Activated T-cell treated with anti-CD3 and anti-CD28 coated beads, Interleukin-2, amount 50 U/mL, for 4 hours (primary cell): ENCODE measurements at places on chromosomes 7 and 10. TPM values are rescaled to one million over a fixed set of nuclear protein-coding genes. Genes with fewer than 3 reads are reported as not detected.

GRCh38 chr10:122165484-122166276 lies 105.4 kb upstream of the BTBD16 start:
- DNase-seq: no peak

GRCh38 chr10:97479939-97480338 lies 18.3 kb downstream of the MMS19 start:
- no peak for DNase-seq

GRCh38 chr7:72080865-72081510 lies 331.1 kb downstream of the CALN1 start:
- DNase-seq: no peak

DNA sequence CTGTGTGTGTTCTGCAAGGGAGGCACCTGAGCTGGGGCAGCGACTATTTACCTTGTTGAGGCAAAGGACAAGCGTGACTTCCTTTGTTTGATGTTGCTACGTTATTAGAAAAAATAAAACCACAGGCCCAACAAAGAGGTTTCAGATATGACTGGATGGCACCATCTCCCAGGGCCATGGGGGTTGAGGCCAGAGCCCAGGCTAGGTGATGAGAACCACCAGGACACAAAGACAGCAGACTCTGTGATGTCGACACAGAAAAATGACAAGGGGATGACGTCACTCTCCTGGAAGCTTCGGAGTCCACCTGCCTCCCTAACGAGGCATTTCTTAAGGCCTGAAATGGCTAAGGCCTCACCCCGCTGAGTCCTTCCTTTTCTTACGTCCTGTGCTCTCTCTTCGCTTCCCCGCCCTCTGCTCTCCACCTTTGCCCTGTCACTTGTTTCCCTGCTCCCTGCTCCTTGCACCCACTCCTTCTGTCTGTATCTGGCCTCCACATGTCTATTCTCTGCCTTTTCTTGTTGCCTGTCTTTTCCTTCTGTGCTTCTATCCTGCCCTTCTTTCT lies 83.0 kb upstream of the ADRB1 start:
- no peak for DNase-seq

Gene OR2A42
- not detected for total RNA-seq

- no peak for DNase-seq
Observed at GRCh38 chr7:140981951-140982350, 32.8 kb downstream of the MRPS33 start.

DNA sequence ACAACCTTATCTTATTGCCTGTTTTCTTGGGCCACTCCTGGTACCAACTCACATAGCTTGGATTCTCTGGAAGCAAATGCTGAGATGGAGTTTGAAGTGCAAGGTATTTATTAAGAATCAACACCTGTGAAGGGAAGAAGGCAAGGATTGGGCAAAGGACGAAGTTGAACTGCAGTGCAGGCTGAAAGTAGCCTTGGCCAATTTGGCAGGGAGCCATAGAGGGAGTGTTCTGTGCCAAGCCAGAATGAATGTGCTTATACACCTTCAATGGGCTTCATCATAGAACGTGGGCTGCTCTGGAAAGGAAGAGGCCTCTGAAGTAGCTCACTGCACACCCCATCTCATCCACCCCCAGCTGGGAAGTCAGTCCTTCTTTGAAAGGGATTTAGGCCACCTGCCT lies 79.8 kb upstream of the IFRD1 start:
- DNase-seq: no peak

DNA sequence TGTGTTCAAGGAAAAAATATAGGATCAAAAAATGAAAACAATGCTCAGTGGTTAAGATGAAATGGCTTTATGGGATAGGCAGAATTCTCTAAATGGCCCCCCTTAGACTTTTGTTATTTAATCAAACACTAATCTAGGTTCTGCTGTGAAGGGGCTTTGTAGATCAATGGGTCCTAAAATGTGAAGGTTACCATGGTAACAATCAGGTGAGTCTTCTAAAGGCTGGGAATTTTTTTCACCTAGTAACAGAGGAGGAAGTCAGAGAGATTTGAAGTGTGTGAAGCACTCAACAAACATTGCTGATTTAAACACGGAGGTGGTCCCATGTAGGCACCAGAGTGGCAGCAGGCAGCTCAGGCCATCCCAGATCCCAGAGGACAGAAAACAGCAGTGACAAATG lies 11.1 kb downstream of the OR2A14 start:
- no peak for DNase-seq

- no peak for DNase-seq
Observed at GRCh38 chr7:155745737-155746136, 66.5 kb downstream of the SHH start.

Gene PNLIP
- total RNA-seq: 0.87 TPM

Gene ZNF467
- 0.16 TPM for total RNA-seq

DNA sequence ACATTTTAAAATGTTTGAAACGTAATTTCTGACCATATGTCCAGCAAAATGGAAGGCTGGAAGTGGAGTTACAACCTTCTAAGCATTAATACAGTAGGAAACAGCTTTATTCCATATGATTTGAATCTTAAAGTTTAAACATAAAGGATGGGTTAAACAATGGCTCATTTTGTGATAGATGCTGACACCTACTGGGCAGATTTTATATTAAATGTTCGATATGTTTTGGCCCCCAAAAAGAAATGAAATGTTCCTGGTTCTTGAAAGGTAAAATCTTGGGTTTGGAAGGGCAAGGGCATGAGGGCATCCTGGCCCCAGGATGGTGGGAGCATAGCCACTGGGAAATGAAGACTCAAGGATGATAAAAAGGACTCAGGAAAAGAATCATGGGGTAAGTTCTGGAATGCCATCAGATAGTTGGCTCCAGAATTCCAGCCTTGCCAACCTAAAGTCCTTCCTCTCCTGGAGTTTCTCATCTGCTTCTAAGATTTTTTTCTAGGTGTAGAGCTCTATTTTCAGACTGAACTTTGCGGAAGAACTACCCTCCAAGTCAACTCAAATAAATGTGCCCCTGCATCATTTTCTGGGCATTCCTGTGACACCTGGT lies 34.6 kb upstream of the SLC35G1 start:
- no peak for DNase-seq

Gene AKR1B15
- total RNA-seq: not detected

Gene MRPS16
- total RNA-seq: 150 TPM

DNA sequence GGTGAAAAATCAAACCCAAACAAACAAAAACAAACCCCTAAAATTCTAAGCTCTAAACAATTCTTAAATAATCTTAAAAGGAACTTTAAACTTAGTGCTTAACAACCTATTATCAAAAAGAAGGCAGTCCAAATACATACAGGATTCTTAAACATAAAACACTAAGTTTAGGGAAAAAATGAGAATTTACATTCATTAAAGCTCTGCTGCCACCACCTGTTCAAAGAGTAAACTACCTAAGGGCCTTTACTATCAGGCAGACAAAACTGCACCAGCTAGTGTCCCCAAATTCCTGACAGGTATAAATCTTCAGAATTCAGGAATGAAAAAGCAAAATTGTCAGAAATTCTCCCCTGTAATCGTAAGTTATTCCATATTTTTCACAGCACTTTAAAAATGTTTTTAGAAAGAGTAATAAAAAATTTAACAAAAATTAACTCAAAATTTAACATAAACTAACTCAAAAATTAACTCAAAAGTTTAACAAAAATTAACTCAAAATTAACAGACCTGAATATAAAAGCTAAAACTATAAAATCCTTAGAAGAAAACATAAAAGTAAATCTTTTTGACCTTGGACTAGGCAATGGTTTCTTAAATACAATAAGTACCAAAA lies 55.1 kb downstream of the PDZD8 start:
- DNase-seq: no peak

Gene HOXA2
- total RNA-seq: not detected
